ENCODE measurements at places on chromosomes 5 and 9.
A peak's percentile ranks its signal among the peaks of the same experiment; 100 is the strongest.

GRCh38 chr9:82106536-82106935 is 118.0 kb downstream of the SPATA31D1 start:
- no peak for DNase-seq

- DNase-seq = no peak
Observed at GRCh38 chr5:147674411-147674810, 108.1 kb downstream of the JAKMIP2 start.

DNA sequence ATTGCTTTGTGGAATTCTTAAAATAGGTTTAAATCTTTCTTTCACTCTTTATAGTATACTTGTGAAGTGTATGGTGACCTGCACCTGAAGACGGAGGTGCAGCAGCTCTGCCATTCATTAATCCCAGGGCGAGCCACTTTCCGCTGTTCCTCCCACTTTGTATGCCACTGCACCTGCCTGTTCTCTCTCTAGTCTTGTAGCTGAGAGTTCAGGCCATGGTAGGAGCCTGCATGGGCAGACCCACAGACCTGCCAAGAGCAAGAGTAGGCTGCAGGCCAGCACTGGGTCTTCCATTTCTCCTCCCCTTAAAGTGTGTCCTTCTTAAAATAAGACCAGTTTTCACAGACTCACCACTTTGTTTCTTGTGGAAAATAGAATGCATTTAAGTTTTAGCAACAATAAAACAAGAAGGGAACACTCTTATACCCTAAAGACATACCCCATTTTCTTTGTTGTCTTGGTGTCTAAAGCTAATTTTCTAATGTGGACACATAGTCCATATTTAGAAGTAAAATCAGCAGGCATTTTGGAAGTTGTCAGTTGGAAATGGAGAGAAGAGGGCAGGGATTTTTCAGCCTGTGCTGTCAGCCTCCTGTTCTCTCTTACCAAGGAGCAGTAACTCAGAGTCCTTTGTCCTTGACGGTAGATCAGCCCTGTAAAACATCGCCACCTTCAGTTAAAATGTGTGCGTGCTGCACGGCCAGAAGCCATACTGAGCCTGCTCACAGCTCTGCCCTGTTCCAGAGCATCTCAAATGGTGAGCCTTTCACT is 103.2 kb downstream of the SNCAIP start:
- peak; percentile 39 for DNase-seq

DNA sequence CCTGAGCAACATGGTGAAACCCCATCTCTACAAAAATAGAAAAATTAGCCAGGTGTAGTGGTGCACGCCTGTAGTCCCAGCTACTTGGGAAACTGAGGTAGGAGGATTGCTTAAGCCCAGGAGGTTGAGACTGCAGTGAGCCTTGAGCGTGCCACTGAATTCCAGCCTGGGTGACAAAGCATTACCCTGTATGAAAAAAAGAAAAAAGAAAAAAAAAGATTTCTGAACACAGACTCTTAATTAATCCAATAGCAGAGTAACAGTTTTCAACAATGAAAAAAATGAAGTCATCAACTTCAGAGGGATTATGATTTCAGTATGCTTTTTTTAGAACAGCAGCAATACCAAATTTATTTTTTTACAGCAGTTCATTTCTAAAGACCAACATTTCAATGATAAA is 118.8 kb upstream of the TNPO1 start:
- DNase-seq = no peak

- DNase-seq = no peak
Observed at GRCh38 chr9:21078702-21079101, 960 bp upstream of the IFNB1 start.

DNA sequence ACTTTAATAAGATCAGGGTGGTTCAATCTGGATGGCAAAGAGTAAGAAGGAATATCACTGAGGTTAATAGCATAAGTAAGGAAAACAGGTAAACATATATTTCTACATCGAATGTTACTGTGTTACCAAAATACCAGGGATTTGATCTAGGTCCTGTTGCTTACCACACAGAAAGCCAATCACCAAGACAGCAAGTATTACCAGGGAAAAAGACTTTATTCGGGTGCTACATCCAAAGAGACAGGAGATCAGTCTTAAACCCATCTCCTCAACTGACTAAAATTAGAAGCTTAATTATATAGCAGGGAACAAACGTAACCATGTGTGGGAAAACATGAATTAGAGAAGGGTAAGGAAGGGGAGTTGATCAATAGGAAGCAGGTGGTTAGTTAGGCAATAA is 500.1 kb downstream of the EFNA5 start:
- no peak for DNase-seq

- DNase-seq = no peak
Observed at GRCh38 chr5:91925249-91925648, 542.1 kb upstream of the ARRDC3 start.

DNA sequence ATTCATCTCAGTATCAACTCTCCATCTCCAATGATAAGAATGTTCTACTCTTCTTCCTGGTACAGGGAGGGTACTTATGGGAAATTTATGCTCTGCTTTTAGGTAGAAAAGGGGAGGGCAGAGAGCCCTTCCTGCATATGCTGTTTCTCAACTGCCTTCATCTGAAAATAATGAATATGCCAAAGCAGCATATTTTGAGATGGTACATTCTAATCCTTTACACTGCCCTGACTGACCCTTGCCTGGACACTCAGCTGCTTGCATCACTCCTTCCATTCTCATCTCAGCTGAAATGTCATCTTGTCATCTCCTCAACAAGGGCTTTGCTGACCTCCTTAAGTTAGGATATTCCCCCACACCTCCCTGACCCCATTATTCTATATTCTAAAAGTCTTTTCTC is 68.5 kb downstream of the ALDH7A1 start:
- DNase-seq = no peak

DNA sequence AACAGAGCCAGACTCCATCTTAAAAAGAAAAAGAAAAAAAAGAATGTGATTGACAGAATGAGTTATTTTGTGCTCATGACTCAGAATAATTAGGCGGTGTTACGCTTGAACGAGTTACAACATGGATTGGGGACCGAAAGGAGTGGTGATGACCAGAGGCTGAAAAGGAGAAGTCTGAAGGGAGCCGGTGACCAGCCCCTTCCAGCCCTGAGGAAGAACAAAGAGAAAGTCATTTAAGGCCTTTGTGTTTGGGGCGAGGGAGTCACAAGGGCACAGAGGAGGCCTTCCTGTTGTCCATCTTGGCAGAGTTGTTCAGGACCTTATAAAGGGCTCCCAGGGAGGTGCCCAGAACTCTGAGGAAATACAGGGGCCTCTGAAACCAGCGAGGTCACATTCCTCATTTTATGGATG is 131.6 kb downstream of the GOLPH3 start:
- DNase-seq = no peak

- DNase-seq = no peak
Observed at GRCh38 chr5:52786391-52786790, 1.3 kb upstream of the ITGA1 start.

- no peak for DNase-seq
Observed at GRCh38 chr5:231661-232060, 13.5 kb downstream of the SDHA start.

- no peak for DNase-seq
Observed at GRCh38 chr5:102719886-102720285, 35.2 kb upstream of the PAM start.

GRCh38 chr5:65481171-65481581 is 544 bp downstream of the ADAMTS6 start:
- DNase-seq = no peak

GRCh38 chr5:54317511-54318260 is 7.3 kb upstream of the ARL15 start:
- no peak for DNase-seq

DNA sequence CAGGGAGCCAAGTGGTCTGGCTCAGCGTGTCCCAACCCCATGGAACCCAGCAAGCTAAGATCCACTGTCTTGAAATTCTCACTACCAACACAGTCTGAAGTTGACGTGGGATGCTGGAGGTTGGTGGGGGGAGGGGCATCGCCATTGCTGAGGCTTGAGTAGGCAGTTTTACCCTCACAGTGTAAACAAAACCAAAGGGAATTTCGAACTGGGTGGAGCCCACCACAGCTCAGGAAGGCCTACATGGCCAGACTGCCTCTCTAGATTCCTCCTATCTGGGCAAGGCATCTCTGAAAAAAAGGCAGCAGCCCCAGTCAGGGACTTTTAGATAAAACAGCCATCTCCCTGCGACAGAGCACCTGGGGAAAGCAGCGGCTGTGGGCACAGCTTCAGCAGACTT is 17.1 kb upstream of the FBXL17 start:
- no peak for DNase-seq

DNA sequence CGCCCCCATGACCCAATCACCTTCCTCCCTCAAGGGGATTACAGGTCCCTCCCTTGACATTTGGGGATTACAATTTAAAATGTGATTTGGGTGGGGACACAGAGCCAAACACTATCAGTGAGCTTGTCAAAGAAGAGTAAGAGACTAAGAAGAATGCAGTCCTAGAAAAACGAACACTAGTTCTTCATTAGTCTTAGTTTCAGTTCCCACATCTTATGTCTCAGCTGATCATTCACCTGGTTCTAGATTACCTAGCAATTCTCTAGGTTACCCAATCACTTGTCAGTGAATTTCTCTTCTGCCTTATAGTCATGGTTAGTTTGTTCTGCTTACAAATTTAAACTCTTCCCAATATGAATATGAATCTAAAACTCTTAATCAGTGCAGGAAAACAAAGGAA is 251.5 kb downstream of the COX7C start:
- DNase-seq = no peak

- no peak for DNase-seq
Observed at GRCh38 chr5:61298580-61298979, 33.5 kb upstream of the ZSWIM6 start.

- DNase-seq = no peak
Observed at GRCh38 chr5:22521521-22521920, 331.6 kb downstream of the CDH12 start.

- no peak for DNase-seq
Observed at GRCh38 chr5:172918421-172919371, 40.5 kb upstream of the RPL26L1 start.

GRCh38 chr5:9954869-9955268 is 294.8 kb downstream of the ATPSCKMT start:
- no peak for DNase-seq

DNA sequence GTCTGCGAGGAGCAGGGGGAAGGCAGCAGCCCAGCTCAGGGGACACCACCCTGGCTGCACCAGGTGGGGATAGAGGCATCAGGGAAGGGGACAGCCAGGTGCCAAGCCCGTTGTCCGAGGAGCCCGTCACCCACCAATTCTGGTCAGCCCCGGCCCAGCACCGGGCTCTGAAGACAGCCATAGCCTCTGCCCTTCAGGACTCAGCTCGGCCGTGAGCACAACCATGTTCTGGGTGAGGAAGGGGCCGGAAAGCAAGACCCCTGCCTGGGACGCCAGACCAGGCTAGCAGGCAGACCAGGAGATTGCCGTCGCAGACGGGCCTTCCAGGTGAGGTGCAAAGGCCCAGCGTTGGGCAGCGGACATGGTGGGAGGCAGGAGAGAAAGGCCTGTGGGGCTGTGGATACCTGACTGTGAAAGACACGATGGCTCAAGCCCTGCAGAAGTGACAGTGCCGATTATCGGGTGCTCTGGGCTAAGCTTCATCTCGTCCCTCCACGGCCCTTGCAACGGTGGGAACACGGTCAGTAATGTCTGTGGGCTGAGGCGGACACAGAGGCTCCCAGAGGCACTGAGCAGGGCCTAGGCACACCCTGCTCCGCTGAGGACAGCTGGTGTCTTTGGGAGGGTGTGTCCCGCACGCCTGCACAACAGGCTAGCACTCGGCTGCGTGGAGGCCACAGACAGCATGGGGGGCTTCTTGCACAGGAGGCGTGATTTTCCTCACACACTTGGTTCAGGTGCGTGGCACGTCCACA is 36.5 kb downstream of the DBH start:
- no peak for DNase-seq

DNA sequence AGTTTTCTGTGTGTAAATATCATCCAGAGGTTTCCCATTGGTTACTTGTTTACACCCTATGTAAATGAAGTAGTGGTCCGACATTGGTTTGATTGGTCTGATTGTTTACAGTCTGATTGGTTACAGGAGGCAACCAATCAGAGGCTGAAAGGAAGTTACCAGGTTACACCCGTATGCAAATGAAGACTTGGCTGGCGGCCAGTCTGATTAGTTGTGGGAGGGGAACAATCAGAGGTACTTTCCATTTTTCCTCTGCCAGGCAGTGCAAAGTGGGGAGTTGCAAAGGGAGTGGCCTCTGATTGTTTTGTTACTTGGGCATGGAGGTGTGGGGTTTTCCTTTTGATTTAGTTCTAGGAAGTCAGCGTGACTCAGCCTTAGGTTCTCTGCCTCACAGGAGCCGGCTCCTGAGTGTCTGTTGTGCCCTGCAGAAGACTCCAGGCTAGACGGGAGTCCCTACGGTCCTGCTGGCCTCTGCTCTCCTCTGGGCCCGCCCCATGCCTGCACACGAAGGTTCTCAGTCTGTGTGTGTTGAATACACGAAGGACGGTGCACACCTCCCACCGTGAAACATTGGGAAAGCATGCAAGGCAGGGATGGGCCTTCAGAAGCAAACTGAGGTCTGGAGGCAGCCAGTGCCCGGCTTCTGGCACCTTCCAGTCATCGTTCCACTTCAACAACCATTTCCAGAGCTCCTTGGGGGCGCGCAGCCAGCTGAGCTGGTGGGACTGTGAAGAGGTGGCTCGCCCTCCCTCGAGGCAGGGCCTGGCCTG is 42.9 kb downstream of the OLFM1 start:
- DNase-seq = peak; percentile 96

- no peak for DNase-seq
Observed at GRCh38 chr9:93894691-93895079, 60.5 kb downstream of the BARX1 start.
